NCI-H526 treated with DMSO at 0.1 percent for 48 hours (cell line): ENCODE measurements at places on chromosomes 1 and 21.

- no peak for DNase-seq
These were observed 10.9 kb upstream of the TTC22 start for GRCh38 chr1:54811739-54812655.

- peak; percentile 55 for DNase-seq
These were observed at the start of gene CNKSR1 for GRCh38 chr1:26177182-26177684. CNKSR1 (plus strand) TSS chr1:26177491; CDS start chr1:26177548, 57 bp downstream.

DNA sequence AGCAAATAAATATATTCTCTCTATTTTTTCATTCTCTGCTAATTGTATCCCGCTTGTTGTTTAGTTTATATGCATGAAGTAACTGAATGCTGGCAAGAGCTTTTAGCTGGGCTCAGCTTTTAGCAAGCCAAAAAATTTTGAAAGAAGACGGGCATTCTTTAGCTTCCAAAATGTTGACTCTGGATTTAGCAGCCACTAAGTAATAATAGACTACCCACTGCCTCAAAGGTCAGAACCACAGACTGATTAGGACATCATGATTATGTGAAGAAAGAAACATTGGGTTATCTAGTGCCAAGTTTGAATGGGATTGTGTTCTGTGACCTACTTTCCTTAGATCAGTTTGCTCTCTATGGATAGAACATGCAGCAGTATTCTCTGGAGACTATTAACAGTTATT lies 80.3 kb upstream of the DPH5 start:
- DNase-seq, result no peak

- DNase-seq, result peak; percentile 24
These were observed 71.2 kb upstream of the NBPF3 start for GRCh38 chr1:21368515-21369289.

- DNase-seq, result no peak
These were observed 184.8 kb downstream of the PTPRC start for GRCh38 chr1:198823626-198824025.

- DNase-seq, result no peak
These were observed 99.4 kb upstream of the TLR5 start for GRCh38 chr1:223242382-223242955.

GRCh38 chr1:164785841-164786534 lies 227.0 kb downstream of the PBX1 start:
- DNase-seq, result no peak

DNA sequence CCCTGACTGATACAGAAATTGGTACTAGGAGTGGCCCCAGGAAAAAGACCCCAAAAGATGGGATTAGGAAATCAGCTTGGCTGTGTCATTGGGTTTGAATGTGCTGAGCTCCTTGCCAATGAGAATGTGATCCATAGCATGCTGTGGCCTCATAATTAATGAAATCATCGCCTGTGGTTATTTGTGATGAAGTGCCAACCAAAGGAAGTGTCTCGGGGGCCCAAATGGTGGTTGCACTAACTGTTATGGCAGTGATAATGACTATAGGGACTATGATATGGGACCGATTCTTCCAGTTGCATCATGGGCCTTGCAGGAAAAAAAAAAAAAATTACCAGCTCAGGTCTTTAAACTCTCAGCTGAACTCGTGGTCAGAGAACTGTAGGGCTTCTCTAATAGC lies 15.4 kb upstream of the ZDHHC18 start:
- DNase-seq, result no peak

- DNase-seq, result no peak
These were observed 27.0 kb upstream of the DYRK1A start for GRCh38 chr21:37339552-37339939.

DNA sequence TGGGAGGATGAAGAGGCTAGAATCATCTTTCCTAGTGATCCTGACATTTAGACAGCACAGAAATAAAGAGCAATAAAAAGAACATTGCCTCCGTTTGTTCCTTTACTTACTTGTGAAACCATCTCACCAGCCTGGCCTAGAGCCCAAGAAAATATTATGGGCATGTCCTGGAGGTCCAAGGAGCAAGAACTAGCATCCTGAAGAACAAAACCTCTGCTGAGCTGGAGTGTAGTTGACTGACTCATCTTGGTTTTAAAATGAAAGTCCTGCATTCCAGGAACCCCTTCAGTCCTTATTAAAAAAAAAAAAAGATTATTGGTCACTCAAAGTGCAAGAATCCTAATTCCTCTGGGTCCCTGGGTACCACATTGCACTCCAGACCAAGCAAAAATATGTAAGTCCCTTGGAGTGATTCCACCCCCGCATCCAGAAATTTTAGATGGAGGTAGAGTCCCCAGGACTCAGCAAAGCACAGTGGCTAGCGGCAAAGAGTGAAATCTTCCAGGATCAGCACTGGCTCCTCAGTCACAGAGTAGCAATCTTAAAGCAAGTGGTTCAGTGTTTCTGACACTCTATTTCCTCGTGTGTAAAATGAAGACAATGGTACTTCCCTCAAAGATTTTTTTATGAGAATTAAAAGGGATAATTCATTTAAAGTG lies 7.0 kb downstream of the SMCP start:
- no peak for DNase-seq

DNA sequence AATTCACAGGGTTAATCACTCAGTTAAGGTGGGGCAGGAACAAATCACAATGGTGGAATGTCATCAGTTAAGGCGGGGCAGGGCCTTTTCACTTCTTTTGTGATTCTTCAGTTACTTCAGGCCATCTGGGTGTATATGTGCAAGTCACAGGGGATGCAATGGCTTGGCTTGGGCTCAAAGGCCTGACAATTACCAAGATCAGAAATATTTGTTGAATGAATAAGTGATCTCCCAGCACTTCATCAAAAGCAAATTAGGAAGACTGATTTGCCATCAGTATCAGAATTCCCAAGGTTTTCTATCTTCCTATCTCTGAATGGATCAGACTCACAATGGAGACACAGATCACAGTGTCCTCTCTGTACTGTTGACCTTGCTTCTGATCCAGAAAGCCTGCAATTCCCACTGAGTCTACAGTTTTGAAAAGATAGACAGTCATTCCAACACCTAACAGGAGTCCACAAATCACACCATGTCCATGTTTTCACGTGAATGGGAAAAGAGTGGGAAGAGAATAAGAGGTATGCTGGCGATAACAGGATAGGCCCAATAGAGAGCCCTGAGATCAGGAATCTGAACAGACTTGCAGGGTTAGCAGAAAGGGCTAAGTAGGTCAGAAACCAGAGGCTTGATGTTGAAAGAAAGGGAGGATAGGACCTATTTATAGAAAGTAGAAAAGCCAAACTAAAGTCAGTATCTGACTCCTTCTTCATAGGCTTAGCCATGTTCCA lies 75.3 kb downstream of the KCNK1 start:
- DNase-seq, result no peak

DNA sequence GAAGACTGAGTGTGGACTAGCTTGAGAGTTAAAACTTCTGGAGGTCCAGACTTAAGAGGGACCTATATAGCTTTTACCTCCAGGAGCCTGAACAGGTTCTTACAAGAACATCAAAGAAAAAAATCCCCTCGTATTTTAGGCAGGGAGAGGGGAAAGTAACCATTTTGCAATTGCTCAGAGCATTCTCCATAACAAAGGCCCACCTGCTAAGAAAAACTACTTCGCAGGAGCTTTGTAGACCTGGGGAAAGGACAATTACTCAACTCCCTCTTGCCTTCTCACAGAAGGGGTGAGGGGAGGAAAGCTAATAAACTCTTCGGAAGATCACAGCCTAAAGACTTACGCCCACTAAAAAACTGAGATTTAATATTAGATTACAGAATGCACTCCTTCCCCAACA lies 86.3 kb downstream of the RERE start:
- DNase-seq, result no peak

- no peak for DNase-seq
These were observed 595.5 kb downstream of the RWDD3 start for GRCh38 chr1:95829556-95829955.

DNA sequence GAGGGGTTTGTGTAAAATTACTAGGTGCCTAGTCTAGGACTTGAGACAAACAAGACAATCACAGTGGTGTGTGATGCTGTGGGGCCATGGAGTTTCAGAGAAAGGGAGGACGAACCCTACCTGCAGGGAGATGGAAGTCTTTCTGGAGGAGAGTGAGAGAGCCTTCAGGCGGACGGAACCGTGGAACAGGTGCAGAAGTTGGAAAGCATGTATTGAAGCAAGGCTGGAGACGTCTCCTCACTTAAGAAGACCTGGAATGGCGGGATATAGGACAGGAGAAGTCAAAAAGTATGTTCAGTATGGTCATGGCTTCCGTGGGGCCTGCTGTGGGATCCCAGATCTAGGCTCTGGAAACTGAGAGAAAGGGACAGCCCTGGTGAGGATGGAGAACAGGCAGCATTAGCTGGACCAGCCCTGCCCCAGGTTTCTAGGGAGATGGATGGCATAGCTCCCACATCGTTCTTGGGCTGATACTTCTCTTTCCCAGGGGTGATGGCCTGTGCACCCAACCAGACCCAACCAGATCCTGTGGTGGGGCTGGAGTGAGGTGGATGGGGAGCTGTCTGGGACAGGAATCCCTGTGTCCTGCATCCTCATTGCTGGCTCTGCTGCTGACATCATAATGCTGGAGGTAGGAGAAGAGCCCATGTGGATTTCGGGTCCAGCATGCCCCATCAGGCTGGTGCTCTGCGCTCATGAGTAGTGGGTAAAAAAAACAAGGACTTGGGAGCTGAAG lies 15.0 kb upstream of the LRP8 start:
- DNase-seq, result no peak

- DNase-seq, result no peak
These were observed 124.5 kb downstream of the FGGY start for GRCh38 chr1:59421232-59421920.

DNA sequence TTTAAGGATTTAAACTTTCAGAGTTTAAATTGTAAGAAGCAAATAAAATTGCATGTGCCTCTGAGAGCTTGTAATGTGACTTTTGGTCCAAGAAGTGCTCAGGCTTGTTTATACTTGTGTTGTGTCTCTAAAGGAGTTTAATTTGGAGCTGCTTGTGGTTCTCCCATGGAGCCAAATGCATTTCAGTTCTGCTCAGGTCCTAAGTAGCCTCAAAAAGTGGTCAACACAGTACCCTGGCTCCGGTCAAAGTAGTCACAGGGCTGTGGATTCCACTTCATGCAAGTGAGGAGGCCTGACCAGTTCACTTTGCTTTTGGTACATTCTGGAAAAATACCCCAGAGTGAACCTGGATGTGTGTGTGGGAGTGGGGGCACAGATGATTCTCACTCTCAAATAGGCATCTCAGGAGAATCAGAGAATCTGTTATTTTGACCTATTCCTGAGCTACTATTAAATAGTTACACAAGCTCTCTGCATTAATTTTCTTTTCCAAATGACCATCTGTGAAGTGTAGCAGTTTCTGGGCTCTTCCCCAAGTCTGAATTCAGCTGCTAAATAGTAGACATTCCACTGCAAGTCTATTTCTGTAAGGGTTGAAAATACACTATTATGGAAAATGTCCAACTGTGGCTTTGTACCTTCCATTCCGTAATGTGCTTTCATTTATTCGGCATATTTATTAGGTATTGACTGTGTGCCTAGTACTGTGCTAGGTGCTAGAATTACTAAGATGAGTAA lies 31.7 kb upstream of the AGO1 start:
- DNase-seq, result no peak

DNA sequence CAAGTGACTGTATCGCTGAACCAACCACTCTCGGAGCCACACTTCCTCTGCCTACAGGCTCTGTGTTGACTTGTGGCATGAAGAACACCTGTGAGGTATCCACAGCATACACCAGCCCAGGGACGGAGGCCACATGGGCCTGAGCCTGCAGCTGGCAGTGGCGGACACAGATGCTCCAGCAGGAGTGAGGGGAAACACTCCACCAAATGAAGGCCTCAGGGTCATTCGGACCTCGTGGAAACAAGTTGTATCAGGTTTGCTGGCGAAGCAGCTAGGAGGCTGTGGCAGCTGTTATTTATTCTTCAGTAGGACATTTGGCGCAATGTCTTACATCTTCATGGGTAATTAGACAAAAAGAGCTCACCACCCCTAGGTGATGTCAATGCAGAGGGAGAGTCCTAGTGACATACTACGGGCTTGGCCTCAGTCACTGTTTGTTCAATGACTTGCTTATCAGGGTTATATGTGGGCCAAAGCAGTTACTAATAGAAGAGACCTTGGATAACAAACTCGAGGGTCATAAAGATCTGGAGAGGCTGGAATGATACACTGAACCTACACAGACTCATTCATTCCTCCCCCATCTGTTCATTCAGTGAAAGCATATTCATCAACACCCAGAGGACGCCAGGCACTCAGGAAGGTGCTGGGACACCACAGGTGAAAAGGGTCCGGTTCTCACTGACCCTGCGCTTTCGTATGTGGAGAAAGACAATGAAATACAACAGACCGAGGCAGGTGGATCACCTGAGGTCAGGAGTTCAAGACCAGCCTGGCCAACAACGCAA lies 11.6 kb upstream of the ETS2 start:
- no peak for DNase-seq

DNA sequence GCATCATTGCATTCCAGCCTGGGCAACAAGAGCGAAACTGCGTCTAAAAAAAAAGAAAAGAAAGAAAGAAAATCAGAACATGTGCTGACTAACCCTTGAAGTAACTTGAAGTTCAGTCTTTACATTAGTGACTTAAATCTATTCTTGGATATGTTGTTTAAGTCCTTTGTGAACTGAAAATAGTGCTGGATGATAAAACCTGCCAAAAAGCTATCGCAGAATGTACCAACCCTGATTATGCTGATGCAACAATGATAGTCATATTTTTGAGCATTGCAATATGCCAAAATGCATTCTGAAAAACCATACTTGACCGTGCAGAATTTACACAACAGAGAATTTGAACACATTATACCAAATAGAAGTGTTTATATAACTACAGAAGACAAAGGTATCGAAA lies 30.7 kb downstream of the SHISAL2A start:
- DNase-seq, result no peak

DNA sequence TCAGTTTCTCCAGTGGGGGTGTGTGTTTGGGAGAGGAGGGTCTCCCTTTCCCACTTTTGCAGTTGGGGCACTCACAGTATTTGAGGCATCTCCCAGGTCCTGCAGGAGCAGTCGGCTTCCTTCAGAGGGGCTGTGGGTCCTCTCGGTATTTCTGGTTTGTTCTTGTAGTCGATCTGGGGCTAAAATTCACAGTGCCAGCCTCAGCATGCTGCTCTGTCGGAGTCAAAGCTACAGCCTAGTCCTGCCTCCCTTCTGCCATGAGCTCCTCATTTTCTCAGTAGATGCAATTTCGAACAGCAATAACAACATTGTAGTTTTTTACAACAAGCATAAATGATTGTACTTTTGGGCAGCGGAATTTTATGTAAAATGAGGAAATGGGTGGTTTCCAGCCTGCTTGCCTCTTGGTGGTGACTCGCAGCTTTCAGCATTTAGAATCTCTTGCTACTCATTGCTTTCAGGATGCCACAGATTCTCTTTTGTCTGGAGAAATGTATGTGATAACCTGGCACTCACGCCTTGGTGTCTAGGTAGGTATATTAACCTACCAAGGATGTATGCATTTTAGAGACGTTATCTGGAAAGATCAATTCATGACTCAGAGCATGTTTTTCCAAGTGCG lies 82.4 kb upstream of the C21orf91 start:
- DNase-seq, result no peak

DNA sequence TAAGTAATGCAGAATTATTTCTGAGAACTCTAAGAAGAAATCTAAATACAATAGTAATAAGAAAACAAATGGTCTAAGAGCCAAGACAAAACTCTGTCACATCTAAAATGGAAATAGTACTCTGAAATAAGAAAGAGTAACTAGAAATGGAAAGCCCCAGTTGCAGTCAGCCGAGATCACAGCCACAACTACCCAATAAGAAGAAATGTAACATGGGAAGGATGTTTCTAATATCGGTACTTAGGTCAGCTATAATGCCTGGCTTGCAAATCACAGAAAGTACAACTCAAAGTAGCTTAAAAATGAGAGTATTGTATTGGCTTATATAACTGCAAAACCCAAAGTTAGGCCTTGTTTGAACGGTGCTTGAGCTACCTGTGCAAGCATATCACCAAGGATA lies 58.6 kb upstream of the USP25 start:
- no peak for DNase-seq

GRCh38 chr1:87505391-87505983 lies 176.8 kb downstream of the LMO4 start:
- DNase-seq, result no peak
